ENCODE measurements at places on chromosomes 5 and 9.

GRCh38 chr9:100525563-100525962 lies 52.3 kb upstream of the CAVIN4 start:
- no peak for DNase-seq

DNA sequence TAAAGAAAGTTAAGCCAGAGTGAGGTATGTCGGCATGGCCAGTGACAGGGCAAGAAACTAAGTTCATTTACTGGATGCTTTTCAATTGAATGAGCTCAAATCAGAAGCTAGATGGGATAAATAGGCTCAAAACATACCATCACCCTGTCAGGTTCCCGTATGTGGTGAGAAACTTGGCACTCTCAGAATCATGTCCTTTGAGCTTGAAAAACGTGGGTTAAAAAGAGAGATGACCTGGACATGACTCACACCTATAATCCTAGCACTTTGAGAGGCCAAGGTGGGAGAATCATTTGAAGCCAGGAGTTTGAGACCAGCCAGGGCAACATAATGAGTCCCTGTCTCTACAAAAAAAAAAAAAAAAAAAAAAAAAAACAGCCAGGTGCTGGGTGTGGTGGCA lies 121.7 kb upstream of the RGMB start:
- DNase-seq = no peak

GRCh38 chr9:95505717-95506427 lies 10.9 kb downstream of the PTCH1 start:
- peak; percentile 21 for DNase-seq

GRCh38 chr5:64437496-64437895 lies 68.3 kb upstream of the RGS7BP start:
- no peak for DNase-seq

GRCh38 chr5:60829490-60830266 lies 14.4 kb downstream of the ELOVL7 start:
- no peak for DNase-seq

DNA sequence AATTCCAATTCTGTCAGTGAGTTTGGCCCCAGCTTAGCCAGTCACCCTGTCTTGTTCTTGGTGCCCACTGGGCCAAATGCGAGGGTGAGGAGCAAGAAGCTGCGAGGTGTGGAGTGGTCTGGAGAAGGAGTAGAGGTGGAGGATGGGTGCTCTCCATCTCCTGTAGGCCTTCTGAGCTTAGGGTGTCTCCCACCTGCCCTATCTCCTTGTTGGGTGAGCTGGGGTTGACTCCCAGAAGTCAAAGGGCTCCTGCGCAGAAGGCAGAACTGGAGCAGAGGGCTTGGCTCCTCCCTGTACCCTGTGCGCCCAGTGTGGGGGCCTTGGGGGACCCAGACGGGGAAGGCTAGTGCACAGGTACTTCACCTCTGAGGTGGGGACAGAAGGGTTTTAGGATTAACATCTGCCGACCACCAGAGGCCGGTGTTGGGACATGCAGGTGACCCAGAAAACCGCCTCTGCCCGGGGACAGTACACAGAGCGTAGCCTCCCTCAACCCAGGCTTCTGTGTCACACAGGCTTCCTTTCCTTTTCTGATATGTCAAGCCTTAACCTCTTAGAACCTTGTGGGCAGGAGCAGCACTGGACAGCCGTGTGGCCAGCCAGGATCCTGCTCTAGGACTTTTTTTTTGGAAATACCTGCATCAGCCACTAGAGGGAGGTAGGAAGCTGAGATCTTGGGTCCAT lies 16.9 kb downstream of the IL5 start:
- DNase-seq = no peak

- peak; percentile 48 for DNase-seq
Measured at GRCh38 chr9:113511856-113512761, 48.6 kb downstream of the RGS3 start.

DNA sequence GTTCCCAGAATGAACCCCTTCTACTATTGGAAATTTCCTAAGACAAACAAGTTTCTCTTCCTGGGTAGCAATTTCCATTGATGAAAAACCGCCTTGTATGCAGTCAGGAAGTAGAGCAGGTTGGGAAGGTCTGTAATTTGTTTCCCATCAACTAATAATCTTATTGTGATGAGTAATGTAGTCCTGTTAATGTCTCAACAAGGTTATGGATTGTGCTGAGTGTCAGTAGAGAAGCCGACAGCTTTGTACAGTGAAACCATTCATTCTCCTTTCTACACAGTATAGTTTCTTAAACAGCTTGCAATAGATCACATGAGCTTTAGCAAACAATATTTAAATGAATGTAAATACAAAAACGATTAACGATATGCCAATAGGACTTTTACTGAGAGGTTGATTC lies 355.4 kb upstream of the WWC1 start:
- no peak for DNase-seq

DNA sequence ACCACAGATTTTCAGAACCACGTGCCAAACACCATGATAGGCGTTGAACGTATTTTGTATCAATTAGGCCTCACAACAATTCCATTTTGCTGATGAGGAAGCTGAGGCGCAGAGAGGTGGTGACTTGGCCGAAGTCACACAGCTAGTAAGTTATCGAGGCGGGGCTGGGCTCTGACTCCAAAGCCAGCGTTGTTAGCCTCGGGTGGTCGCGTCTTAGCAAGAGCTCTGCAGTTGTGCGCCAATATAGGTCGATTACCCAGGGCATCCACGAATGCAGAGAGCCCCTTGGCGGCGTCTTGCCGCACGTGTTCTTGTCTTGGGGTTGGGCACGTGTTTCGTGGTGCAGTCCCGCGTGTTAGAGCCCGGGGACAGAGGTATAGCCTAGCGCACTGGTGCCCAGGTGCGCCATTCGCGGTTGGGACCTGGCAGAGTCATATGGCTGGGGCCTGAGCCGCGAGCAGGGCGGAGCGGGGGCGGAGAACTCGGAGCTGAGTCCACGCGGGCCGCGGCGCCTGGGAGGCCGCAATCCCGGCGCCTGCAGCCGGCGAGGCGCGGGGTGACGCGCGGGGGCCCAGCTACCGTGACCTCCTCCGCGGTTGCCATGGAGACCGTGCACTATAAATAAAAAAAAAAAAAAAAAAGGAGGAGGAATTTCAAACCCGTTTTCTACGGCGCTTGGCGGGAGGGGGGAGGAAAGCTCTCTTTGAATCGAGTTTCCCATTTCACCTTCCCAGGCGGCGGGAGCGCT lies 62.3 kb downstream of the CXXC5 start:
- no peak for DNase-seq

DNA sequence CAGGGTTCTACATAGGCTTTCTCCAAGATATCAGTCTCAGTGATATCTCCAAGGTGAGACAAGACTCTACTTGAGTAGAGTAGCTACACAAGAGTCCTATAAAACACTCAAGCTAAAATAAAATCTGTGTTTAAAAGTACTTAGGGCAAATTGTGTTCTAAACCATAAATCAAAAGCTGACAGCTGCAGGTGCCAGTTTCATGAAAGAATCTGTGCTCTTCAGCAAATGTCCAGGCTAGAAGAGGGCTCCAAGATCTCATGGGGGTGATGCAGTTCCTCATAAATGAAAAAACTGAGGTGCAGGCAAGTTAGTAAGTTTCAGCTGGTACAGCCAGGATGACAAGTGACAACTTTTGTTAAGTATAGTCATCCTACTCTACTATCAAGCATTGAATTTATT lies 142.8 kb upstream of the TNPO1 start:
- no peak for DNase-seq

DNA sequence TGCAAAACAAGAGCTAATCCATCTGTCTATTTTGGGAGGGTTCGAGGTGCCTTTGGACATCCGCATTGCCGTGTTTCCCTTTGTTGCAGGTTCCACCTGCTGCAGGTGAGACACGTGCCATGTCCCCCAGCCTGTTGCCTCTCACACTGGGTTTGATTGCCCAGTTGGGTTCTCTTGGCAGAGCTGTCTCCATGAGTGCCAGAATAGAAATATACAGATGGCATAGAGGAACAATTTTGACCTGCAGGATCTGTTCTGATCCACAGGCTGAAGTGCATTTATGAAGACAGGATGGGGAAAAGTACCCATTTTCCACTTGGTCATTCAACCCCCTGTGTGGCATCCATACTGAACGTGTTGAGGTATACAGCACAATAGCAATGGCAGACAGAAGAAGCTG lies 178.1 kb downstream of the SGCD start:
- no peak for DNase-seq

DNA sequence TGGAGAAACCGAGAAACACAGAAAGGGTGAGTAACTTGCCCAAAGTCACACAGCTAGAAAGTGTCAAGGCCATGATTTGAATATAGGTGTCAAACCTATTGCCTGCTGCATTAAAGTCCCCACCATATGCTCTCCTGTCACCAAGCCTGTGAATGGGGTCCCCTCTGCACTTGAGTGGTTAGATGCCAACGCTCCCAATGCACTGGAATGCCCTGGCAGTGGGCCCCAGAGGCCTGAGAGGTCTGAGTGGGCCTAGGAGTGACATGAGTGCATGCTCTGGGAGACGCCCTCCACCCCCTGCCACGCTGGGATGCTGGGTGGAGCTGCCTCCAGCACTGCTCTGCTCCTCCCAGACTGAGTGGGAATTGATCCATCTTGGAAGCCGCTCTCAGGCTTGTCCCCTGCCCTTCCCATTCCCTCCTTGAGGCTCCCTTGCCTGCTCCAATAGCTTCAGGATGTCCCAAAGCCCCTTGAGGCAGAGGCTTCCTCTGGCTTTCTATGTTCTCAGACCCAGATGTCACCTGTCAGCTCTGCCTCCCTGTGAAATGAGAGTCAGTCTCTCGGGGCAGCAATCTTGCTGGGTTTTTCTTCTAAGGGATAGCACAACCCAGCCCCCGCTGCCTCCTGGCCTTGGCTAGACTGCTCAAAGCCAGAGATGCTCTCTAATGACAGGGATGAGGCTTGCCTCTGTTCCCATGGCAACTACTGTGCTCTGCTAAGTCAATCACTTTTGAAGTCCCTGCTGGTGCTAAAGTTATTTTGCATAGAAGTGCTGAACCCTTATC lies 6.6 kb upstream of the ARSI start:
- DNase-seq = no peak

- DNase-seq = no peak
Measured at GRCh38 chr9:90322296-90322695, 320.3 kb downstream of the DIRAS2 start.
